ENCODE measurements at places on chromosomes 12 and 14.

- DNase-seq: no peak
Measured at GRCh38 chr12:65925626-65926025, 101.3 kb downstream of the HMGA2 start.

DNA sequence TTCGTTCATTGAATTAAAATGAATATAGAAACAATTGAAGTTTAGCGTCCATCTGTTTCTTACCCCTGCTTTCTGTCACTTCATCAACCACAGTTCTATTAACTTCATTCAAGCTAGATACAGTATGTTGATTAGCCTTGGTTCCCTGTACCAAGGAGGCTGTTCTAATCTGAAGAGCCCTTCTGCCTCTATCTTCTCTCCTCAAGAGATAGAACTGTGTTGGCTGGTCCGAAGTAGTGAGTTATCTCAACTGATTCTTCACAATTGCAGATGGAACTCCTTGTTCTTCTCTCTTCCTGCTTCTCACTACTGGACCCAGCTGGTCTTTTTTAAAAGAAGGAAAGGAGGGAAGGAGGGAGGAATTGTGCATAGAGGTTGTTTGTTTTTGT lies 82.1 kb upstream of the TRAF3 start:
- no peak for DNase-seq

DNA sequence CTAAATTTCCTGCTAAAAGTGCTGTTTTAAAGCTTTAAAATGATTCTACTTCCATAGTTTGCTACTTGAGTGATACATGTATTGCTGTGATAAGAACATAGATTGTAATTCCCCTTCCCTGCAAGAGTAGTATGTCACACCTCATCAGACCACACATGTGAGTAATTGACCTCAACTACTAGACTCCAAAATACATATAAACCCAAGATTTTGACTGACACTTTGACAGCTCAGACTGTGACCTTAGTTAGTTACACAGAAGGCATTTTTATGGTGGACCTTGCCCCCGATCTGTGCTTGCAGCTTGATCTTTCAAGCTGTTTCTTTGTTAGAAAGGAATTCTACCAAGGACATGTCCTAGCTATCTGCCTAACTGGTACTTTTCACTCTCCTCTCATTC lies 18.6 kb downstream of the APOBEC1 start:
- DNase-seq: no peak

- DNase-seq: peak; percentile 71
Measured at GRCh38 chr12:89665556-89665955, 43.1 kb downstream of the ATP2B1 start.

DNA sequence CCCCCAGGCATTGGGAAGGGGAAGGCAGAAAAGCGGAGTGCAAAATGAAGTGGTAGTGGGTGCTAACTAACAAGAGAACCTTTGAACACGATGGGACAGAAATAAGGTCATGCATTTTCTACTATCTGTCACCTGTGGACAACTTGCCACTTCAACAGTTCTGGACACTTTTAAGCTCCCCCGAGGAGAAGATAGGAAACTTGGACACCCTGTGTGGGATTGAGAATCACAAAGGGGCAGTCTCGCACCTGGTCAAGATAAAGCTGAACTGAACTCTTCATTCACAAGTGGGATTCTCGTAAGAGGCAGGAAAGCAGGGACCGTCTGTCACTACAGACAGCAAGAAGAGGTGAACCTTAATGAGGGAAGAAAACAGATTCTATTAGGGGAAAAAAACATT lies 51.6 kb downstream of the EIF2S3B start:
- peak; percentile 54 for DNase-seq

All from NCI-H524 (cell line).